ENCODE measurements at places on chromosomes 2 and 18.
A peak's percentile ranks its signal among the peaks of the same experiment; 100 is the strongest.

DNA sequence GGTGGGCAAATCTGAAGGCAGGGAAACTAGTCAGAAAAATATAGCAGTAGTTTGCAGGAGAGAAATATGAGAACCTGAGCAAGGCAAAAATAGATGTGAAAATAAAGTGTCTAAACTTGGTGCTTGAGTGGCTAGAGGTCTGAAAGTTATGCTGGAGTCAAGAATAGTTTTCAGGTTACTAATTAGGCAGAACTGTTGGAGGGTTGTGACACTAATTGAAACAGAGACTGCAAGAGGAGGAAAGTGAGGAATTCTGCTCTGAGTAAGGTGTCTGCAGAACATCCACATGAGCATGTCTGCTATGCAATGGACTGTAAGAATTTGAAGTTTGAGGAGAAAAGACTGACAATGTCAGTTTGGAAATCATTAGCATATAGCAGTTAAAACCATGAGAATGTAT lies 444.0 kb upstream of the LRRTM1 start:
- no peaks in the 10 kb centered on the region for H3K27me3 ChIP-seq
- H3K4me1 ChIP-seq = no peaks in the 10 kb centered on the region

GRCh38 chr18:26074246-26074645 lies 16.2 kb downstream of the SS18 start:
- H3K27ac ChIP-seq = no peak overlapping the region
- no peaks in the 10 kb centered on the region for H3K27me3 ChIP-seq
- H3K4me1 ChIP-seq = peaks cover 11% of the 10 kb centered on the region
- H3K4me3 ChIP-seq = no peak overlapping the region
- peaks cover 6% of the 10 kb centered on the region for H3K36me3 ChIP-seq

DNA sequence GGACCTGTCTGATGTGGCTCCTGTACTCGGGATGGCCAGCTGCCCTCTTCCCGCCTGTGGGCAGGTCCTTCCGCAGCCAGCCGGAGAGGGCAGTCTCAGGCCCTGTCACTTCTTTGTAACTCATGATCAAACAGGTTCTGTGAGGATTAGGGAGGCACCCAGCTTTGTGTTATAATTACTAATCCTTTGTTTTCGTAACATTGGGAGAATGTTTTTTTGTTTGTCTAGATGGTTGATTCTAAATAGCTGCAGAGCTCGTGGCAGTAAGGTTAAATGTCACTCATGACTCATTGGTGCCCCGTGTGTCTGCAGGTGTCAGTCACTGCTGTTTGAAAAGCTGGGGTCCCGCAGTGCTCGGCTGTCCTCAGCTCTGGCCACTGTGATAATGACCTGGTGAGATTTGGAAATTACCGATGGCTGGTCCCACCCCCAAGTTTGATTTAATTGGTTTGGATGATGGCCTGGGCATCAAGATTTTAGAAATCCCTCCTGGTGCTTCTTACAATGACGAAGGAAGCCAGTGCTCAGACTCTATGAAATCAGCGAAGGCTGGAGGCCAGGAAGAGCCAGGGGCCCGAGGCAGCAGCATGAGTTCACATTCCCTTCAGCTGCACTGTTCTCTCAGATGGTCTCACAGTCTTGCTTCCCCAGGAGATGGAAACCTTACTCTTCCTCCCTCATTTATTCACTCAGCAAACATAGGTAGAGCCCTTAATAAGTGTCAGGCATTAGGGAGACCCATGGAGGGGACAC lies 172.8 kb downstream of the VAPA start:
- H3K27ac ChIP-seq = no peak overlapping the region
- peaks cover 46% of the 10 kb centered on the region for H3K27me3 ChIP-seq
- no peak overlapping the region for H3K4me3 ChIP-seq
- DNase-seq = no peak
- H3K4me1 ChIP-seq = no peaks in the 10 kb centered on the region
- H3K36me3 ChIP-seq = no peaks in the 10 kb centered on the region

DNA sequence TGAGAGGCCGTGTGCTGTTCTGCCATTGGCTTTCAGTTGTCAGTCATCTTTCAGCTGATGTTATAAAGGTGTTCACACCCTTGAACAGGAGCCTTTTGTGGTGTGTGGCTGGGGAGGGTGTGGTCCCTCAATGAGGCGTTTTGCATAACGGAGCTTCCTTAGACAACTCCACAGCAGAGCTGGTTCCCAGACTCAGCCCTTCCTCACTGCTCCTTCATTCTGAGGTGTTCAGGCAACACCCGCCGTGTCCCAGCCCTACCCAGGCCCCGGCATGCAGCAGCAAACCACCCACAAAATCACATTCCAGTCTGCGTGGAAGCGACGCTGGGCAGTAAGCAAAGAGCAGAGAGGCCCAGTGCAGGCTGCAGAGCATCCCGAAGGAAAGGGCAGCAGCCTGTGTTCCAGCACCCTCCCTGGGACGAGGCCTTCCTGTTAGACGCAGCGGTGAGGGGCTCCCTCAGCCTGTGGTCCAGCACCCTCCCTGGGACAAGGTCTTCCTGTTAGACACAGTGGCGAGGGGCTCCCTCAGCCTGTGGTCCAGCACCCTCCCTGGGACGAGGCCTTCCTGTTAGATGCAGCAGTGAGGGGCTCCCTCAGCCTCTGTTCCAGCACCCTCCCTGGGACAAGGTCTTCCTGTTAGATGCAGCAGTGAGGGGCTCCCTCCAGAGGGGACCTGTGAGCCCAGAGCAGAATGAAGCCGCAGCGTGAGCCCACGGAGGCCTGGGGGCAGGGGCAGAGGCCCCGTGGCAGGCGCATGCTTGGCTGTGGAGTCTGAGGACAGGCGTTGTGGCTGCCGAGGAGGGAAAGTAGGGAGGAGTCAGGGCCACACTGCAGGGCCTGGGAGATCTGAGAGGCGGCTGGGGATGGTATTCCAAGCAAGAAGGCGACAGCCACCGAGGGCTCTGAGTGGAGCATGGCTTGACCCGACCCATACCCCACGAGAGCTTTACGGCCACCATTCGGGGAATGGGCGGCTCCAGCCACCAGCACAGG lies 201.8 kb upstream of the HDAC4 start:
- DNase-seq = no peak
- peaks cover 33% of the 10 kb centered on the region for H3K4me1 ChIP-seq
- H3K4me3 ChIP-seq = peak overlapping the region; percentile 73
- no peaks in the 10 kb centered on the region for H3K27me3 ChIP-seq

GRCh38 chr2:199922856-199923255 lies 11.8 kb downstream of the C2orf69 start:
- peaks cover 14% of the 10 kb centered on the region for H3K4me1 ChIP-seq
- H3K27me3 ChIP-seq = no peaks in the 10 kb centered on the region
- no peak overlapping the region for H3K27ac ChIP-seq
- no peak for DNase-seq

DNA sequence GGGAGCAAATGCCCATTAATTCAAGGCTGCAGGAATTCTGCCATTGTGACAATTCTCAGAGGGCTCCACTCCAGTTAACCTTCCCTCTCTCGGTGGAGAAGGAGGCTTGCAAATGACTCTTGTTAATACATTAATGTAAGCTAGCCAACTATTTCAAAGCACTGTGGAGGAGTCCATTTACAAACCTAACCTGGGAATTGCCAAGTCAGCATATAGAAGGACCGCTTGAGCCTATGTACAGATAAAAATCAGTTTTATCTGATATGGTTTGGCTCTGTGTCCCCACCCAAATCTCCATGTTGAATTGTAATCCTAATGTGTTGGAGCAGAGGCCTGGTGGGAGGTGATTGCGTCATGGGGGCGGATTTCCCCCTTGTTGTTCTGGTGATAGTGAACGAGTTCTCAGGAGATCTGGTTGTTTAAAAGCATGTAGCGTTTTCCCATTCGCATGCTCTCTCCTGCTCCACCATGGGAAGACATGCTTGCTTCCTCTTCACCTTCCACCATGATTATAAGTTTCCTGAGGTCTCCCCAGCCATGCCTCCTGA lies 366.7 kb downstream of the LRATD1 start:
- no peak overlapping the region for H3K4me3 ChIP-seq
- no peak for DNase-seq
- H3K4me1 ChIP-seq = no peaks in the 10 kb centered on the region
- no peak overlapping the region for H3K27ac ChIP-seq
- peaks cover 2% of the 10 kb centered on the region for H3K36me3 ChIP-seq
- H3K27me3 ChIP-seq = peaks cover 14% of the 10 kb centered on the region

GRCh38 chr18:8279346-8279745 lies 329.9 kb upstream of the RAB12 start:
- no peaks in the 10 kb centered on the region for H3K4me1 ChIP-seq
- H3K27me3 ChIP-seq = no peaks in the 10 kb centered on the region
- H3K27ac ChIP-seq = no peak overlapping the region
- no peak for DNase-seq

- no peaks in the 10 kb centered on the region for H3K4me1 ChIP-seq
- no peaks in the 10 kb centered on the region for H3K36me3 ChIP-seq
- H3K27me3 ChIP-seq = peaks cover 37% of the 10 kb centered on the region
These were observed 103.4 kb upstream of the CAVIN2 start for GRCh38 chr2:191950132-191950874.

DNA sequence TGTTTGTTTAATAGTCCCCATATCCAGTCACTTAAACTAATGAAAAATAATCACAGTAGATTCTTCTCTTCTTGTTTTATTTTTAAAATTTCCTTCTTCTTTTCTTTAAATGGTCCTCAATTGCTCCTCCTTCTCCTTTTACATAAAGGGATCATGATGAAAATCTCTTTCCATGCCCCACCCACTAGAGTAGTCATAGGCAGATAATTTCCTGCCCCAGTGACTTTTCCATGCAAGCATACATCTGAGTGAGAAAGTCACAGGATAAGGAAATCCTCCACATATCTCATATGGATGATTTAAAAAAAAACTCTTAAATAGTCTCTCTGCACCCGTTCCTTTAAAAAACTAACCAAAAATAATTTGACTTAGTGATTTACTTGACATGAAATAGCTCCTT lies 552.3 kb upstream of the SETBP1 start:
- DNase-seq = no peak
- H3K36me3 ChIP-seq = no peaks in the 10 kb centered on the region
- H3K27ac ChIP-seq = no peak overlapping the region
- H3K4me1 ChIP-seq = no peaks in the 10 kb centered on the region
- no peaks in the 10 kb centered on the region for H3K27me3 ChIP-seq
- no peak overlapping the region for H3K4me3 ChIP-seq

DNA sequence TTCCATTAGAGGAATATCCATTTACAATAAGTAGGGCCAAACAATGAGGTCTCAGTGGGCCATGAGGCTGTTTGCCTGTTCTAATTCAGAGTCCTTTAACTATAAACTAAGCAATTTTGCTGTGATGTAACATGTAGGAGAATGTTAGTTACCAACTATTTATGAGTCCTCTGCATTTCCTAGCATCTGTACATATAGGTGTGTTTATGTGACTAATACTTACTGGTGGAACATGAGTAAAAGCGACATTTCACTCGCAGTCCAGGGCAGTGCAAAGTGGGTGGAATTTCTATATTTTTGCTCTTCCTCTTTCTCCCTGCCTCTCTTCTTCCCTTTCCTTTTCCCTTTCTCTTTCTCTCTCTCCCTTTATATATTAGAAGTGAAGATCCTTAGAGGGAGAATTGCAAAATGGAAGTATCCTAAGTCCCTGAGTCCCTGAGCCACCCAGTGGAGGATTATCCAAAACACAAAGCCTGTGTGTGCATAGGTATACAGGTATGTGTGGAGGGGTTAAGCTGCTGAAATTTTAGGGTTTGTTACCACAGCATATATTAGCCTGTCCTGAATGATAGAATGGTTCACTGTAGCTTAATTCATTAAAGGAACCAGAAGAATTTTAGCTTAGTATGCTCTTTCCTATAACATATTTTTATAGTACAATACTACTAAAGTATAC lies 487.0 kb upstream of the FANCL start:
- H3K4me3 ChIP-seq = no peak overlapping the region
- no peaks in the 10 kb centered on the region for H3K36me3 ChIP-seq
- H3K27me3 ChIP-seq = no peaks in the 10 kb centered on the region
- no peak for DNase-seq
- no peaks in the 10 kb centered on the region for H3K4me1 ChIP-seq

GRCh38 chr2:85111819-85112281 lies 21.3 kb upstream of the TCF7L1 start:
- H3K4me3 ChIP-seq = no peak overlapping the region
- H3K27me3 ChIP-seq = peaks cover 22% of the 10 kb centered on the region
- H3K36me3 ChIP-seq = no peaks in the 10 kb centered on the region
- DNase-seq = no peak
- H3K27ac ChIP-seq = no peak overlapping the region
- H3K4me1 ChIP-seq = no peaks in the 10 kb centered on the region

DNA sequence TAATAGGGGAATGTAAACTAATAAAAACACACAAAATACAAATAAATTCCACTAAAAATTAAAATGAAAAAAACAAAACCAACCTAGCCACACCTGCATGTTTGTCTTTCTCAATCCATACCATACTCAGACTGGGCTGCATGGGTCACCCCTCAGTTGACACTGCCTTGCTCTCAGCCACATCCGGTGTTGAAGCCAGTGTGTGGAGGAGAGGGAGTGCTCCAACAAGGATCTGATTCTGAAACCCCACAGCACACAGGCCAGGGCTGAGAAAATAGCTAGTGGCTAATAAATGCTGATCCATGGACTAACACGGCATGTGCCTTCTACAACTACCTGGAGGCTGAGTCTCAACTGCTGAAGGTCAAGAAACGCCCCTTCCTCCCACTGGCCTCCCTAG lies 13.7 kb downstream of the RND3 start:
- H3K4me3 ChIP-seq = no peak overlapping the region
- H3K27ac ChIP-seq = no peak overlapping the region
- H3K36me3 ChIP-seq = no peaks in the 10 kb centered on the region

DNA sequence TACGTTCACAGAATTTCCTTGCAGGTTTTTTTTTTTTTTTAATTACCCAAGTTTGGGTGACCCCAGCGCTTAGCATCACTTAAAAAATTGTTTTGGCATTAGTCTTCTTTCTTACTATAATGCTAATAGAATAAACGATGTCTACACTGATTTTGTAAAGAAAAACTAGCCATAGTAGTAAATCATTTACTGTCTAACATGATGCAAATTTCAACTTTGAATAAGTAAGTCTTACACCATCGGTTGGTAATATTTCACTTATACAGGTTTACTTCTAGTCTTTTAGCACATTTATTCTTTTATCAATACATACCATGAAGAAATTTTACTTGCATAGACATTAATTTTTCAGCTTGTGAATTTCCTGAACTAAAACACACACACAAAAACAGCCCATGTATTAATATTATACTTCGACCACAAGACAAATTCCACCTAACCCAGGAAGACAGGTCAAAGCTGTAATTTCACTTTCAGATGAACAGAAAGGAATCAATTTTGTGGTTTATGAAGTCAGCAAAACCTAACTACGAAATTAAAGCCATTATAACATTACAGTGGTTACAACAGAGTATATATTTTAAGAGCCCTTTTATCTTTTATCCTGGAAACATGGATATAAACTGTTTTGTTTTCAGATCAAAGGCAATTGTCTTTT lies 1.9 kb downstream of the YES1 start:
- no peak for DNase-seq
- H3K4me3 ChIP-seq = peak overlapping the region; percentile 50
- H3K4me1 ChIP-seq = peaks cover 45% of the 10 kb centered on the region
- peak overlapping the region; percentile 65 for H3K27ac ChIP-seq
- H3K36me3 ChIP-seq = peaks cover 4% of the 10 kb centered on the region
- peaks cover 4% of the 10 kb centered on the region for H3K27me3 ChIP-seq

Data from T-helper 17 cell (primary cell).